ENCODE measurements at places on chromosomes 3 and 15. TPM values are rescaled to one million over a fixed set of nuclear protein-coding genes. Genes with fewer than 3 reads are reported as not detected.

DNA sequence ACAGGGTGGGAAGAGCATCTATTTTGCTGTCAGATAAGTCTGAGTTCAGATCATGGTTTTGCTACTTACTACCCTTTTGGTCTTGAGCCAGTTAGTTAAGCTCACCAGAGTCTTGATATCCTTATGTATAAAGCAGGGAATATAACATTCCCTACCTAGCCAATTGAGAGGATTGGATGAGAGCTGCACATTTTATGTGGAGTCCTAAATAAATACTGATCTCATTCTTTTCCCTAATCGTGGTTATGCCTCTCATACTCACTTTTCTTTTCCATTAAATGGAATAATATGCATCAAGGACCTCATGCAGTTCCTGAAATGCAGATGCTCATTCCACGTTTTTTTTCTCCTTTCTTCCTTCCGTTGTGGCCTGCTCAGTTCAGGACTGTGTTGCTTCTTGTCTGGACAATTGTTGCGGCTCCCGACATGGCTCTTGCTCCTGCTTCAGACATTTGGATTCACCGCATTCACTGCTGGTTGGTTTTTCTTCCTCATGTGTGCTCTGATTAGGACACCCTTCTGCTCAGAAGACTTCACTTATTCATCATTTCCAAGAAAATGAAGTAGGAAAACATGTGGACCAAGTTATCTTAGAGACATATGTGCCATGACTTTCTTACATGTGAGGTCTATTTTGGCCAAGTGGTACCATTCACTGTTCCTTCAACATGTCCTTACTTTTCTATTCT is 90.2 kb downstream of the NFKBIZ start:
- DNase-seq: no peak

GRCh38 chr3:32157600-32158264 is 51.3 kb downstream of the GPD1L start:
- no peak for DNase-seq

GRCh38 chr15:94743668-94744067 is 512.3 kb downstream of the MCTP2 start:
- no peak for DNase-seq

CD96 gene
- total RNA-seq: 79.1 TPM

DNA sequence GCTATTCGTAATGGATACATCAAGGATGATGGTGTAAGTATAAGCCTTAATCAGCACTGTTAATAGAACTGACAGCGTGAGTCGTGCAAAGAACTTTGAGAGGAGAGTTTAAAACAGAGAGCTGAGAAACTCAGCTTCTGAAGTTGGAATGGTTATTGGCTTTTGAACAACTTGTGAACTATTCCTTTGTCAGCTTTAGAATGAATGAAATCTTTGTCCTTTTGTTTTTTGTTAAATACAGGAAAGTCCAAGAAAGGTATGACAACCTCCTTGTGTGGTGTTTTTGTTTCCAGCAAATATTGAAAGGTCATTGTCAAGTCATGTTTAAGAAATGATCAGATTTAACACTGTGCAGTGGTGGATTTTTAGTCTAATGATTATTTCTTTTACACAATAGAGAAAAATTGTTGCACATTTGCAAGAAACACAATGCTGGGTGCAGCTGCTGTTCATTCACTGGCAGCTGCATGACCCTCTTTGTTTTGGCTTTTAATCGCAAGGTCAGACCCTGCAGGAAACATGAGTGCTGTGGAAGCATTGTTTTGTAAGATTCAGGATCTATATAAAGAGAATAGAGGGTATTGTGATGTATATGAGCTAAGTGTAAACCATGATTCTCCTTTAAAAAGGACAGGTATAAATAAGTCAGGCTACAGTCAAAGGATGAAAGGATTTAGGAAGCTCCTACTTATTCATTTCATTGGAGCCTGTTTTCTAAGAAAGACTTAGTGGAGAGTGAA is 21.7 kb upstream of the ABHD10 start:
- no peak for DNase-seq

DNA sequence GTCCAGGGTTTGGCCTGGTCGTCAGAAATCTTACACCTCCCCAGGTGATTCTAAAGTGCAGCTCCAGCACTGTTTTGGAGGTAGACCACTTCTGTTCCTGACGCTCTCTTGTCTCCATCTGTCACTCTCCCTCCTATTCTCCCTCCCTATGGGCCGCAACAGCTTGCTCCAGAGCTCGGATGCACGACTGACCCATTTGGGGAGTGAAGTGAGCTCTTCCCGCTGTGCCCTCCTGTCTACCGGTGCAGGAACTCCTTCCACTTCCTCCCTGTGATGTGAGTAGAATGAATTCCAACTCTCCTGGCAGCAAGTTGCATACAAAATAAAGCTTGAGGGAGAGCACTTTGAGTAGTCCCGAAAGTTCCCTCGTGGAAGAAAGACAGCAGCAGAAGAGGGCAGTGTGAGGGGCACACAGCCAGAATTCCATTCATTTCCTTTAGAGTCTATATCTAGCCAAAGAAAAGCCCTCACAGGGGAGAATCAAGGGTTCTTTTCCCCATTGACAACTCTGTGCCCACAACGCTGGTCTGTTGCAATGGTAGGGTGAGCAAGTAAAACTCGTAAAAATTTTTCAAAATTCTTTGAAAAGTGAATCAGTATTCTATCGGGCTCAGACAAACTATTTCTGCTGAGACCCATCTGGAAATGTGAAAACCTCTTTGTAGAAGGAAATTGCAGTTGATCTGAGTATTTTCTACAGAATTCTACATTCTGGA is 39.9 kb upstream of the BDH1 start:
- DNase-seq: no peak

DNA sequence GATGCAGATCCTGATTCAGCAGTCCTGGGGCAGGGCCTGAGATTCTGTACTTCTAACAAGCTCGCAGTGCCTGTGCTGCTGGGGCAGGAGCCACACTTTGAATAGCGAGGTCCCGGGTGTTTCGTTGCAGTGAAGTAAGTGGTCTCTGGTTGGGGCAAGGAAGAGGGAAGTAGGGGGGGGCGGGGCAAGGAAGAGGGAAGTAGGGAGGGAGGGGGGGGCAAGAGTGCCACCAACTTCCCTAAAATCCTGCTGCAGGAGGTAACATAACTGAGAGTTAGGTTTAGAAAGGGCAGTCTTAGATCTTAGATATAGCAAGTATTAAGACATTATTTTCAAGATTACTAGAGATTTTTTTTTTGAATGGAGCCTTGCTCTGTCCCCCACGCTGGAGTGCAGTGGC is 35.5 kb downstream of the CRTAP start:
- DNase-seq: no peak

DZIP1L gene
- total RNA-seq: 0.16 TPM

GRCh38 chr15:73125219-73125618 is 73.0 kb downstream of the NEO1 start:
- no peak for DNase-seq

GRCh38 chr3:131960324-131960723 is 74.5 kb downstream of the CPNE4 start:
- no peak for DNase-seq

All from activated T-helper 1 cell treated with anti-CD3 and anti-CD28 coated beads, Interleukin-12 subunit alpha, Interleukin-12 subunit beta, Interleukin-2, Interleukin-4 antibody, amounts not matched to agents 30 ng/mL and 10 ng/mL and 1 ng/mL, durations not matched to agents 14 hours and 24 hours and 36 hours (primary cell).